ENCODE measurements at places on chromosomes 5 and 9.

DNA sequence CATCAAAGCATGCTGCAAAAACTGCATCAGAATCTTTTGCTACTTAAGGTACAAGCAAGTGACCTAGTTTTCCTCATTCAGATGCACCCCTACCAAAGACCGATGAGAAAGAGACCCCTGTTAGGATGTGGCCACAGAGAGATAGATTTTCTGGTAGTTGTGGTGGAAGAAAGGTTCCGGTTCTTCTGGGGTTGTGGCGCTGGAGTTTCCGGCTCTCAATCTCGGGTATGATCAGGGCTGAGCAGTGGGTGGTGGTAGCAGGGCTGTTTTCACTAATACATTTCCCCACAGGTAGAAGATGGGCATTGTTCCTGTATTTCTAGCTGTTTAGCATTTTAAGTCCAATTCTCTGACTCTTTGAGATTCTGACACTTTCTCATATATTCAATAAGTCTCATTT lies 58.4 kb downstream of the PCSK1 start:
- peak; percentile 3 for DNase-seq

DNA sequence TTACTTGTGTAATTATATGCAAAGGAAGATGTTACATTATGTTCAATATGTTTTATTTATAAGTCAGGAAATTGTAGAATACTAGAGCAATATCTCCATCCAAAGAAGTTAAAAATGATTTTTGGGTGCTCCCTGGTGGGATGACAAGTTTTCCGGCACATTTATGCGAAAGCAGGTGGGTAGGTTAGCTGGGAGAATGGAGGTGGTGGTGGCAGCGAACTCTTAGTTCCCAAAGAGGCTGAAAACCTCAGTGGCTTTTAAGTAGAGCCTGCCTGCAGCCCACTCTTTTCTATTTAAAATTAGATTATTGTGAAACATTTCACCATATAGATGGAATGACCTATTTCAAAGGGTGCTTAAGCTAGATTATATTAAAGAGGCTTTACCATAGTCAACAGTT lies 51.8 kb downstream of the ANKRD33B start:
- no peak for DNase-seq

- no peak for DNase-seq
Observed at GRCh38 chr5:146947181-146947941, 68.8 kb upstream of the PPP2R2B start.

- no peak for DNase-seq
Observed at GRCh38 chr5:141760193-141760592, 78.2 kb upstream of the ARAP3 start.

DNA sequence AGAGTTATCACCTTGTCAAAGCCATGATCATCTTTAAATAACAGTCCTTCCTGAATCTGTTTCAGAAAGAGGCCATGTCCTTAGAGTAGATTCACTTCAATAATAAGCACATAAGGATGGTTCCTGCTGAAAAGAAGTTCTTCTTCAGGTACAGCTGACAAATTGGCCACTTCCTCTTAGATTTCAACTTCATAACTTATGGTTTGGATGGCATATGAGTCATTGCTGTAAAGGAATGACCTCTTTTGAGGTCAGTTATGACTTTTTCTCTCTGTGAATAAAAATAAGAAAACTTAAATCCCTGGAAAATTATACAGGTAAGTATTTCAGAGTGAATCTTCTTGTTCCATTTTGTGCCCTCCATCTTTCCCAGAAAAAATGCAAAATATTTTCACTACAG lies 555.3 kb upstream of the ZNF462 start:
- no peak for DNase-seq

- DNase-seq, result no peak
Observed at GRCh38 chr5:73117088-73117740, 3.2 kb upstream of the TMEM171 start.

DNA sequence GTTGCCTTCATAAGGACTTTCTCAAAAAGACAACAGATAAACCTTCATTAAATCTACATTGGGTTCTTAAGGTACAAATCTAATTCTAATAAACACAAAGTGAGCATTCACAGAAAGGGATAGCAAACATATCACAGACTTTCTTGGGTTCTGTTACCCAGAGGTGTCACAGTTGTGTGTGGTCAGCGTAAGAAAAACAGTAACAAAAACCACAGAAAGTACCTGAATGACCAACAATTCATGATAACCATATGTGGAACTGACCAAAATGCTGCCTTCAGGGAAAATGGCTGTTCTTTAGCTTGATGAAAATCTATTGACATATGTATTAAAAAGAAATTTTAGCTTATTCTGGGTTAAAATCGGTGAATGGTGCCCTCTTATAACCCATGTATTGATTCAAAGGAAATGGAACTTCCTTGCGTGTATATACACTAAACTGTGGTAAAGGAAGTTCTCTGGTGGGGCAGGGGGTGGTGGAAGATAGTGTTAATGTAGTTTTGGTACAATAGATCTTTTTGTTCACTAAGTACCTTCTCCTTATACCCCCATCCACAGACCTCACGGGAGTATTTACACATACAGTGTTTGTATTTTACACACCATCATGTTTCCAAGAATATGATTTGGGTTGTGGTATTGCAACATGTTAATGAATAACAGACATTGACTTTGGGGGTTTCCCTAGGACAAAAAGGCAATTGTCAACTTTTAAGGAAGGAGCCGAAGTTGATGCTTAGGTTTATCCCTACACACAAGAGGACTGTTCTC lies 152.5 kb downstream of the APBA1 start:
- peak; percentile 25 for DNase-seq

DNA sequence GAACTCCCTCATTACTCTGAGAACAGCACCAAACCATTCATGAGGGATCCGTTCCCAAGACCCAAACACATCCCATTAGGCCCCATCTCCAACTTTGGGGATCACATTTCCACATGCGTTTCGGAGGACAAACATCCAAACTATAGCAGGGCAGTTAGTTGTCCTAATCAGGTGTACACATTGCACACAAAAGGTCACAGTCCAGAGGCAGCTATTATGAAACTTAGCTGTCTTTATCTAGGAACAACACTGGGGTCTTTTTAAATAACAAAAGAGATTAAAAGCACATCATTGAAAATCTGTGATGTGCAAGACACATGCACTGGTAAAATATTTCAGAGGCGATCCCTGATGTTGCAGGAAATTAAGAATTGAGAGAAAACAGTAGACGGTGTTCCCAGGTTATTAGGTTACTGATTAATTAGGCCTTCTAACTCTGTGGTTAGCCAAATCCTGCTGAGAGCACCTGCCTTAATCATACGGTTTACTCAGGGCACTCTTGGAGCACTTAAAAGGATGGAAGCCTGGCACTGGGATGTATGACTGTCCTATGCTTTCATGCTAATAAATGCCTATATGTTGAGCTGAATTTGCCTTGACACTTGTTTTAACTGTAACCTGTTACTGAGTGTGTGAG lies 1574.5 kb upstream of the WWC1 start:
- no peak for DNase-seq

GRCh38 chr5:154262342-154262741 lies 71.8 kb downstream of the GALNT10 start:
- DNase-seq, result no peak

- no peak for DNase-seq
Observed at GRCh38 chr5:62671479-62671878, 92.9 kb downstream of the LRRC70 start.
